ENCODE measurements at places on chromosomes 7 and 10. TPM values are rescaled to one million over a fixed set of nuclear protein-coding genes. Genes with fewer than 3 reads are reported as not detected.

Gene HTR5A
- total RNA-seq = not detected

Gene OR2AE1
- total RNA-seq = not detected

- DNase-seq = no peak
Measured at GRCh38 chr7:47510192-47510591, 71.7 kb downstream of the TNS3 start.

DNA sequence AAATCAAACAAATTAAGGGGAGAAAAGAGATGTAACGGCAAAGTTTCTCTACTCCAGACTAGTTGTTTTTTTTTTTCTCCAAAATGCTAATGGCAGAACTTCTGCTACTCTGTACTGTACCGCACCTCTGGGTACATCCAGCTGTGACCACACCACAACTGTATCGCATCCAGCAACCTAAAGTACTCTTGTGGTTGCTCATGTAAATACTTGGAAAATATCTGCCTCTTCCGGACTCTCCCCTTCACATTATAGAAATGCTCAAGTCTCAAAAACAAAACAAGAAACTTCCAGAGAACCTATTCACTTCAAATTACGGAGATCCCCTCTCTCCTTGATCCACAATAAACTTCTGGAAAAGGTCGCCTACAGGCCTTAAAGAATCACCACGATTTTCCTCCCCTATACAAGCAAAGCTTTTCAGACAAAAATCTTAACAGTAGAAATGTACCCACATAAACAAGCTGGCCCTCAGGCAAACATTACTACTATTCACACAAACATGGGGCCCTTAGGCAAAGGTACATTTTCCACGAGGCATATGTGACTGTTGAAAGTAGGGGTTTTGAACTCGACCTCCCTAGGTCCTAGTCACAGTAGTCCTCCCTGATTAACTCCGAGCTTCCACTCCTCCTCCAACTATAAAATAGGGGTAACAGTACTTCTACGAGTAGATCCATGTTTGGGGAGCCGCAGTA, 222.9 kb upstream of the MKLN1 start:
- no peak for DNase-seq

DNA sequence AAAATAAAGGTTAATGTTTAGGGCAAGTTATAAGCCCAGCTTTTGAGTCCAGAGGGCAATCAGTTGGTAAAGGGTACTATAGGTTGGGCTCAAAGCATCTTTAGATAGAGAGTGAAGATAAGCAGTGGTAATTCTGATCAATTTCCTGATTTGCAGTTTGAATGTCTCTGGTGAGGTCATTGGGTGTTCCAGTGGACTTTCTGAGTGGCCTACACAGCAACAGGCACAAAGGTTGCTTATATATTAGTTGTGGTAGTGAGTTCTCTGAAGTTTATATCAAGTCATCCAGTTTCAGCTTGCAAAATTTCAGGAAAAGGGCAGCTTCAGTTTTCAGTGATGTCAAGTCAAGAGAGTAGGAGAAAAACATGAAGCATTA, 29.1 kb downstream of the GIMAP5 start:
- DNase-seq = no peak

DNA sequence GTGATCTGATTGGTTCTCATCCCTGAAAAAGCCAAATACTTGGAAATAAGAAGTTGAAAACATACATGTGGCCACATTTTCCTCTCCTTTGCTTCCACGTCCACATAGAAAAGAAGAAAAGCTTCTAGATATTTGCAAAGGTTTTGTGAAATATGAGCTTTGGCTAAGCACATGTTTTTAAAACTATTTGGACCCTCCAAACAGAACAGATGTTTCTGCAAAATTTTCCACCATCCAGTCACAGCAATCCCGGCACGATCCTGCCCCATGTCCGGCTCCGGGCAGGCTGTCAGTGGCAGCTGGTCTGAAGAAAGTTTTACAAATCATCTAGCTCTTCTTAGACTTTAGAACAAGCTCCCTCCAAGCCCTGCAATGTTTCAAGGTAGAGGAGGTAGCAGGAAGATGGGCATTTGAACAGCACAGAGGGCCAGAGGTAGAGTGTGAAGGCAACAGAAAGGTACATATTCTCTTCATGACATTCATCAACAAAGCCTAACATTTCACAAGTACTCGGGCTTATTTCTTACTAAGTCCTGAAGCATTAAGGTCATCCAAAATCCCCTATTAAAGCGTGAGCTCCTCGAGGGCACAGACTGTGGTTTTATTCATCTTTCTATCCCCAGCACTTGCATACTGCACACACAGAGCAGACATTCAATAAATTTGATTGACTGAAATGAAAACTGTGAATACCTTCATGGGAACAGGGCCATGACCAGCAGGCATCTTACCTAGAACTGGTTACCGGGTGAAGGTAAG, 110.1 kb downstream of the JAZF1 start:
- no peak for DNase-seq

DNA sequence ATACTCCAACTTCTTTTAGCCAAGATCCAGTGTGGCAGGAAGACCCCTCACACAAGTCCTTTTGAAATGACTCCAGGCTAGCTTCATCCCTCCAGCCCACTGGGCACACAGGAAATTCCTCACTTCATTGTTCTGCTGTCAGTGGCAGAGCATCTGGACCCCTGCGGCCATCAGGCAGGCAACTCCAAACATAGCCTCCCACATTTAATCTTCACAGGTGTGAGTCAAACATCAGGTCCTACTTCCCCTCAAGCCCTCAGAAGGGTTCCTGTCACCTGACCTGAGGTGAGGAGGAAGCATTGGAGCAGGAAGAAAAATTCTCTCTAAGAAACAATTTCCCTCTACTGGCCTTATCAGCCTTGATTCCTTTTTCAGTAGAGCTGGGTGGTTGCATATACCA, 51.1 kb upstream of the C1GALT1 start:
- no peak for DNase-seq

- DNase-seq = no peak
Measured at GRCh38 chr7:44193011-44193802, 4.0 kb upstream of the GCK start.

GRCh38 chr10:116312548-116312947, 11.7 kb upstream of the CCDC172 start:
- no peak for DNase-seq
